ENCODE measurements at places on chromosomes 1 and 21.

GRCh38 chr21:41950941-41951351, 2.9 kb downstream of the C2CD2 start:
- DNase-seq: no peak

GRCh38 chr1:191674626-191675179, 483.6 kb upstream of the RGS18 start:
- DNase-seq: no peak

DNA sequence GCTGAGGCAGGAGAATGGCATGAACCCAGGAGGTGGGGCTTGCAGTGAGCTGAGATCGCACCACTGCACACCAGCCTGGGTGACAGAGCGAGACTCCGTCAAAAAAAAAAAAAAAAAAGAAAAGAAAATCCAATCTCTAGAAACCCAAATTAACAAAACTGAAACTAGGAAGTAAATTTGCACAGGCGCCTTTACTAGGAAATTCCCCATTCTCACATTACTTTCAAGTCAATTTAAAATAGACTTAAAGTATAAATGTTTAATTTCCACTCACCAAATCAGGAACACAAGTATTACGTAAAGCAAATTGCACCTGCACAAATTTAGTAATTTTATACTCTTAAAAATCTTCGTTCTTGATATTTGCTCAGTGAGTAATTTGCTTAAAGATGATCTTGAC, 67.8 kb upstream of the BCAR3 start:
- no peak for DNase-seq

GRCh38 chr1:47903723-47904122, 93.5 kb downstream of the TRABD2B start:
- no peak for DNase-seq

DNA sequence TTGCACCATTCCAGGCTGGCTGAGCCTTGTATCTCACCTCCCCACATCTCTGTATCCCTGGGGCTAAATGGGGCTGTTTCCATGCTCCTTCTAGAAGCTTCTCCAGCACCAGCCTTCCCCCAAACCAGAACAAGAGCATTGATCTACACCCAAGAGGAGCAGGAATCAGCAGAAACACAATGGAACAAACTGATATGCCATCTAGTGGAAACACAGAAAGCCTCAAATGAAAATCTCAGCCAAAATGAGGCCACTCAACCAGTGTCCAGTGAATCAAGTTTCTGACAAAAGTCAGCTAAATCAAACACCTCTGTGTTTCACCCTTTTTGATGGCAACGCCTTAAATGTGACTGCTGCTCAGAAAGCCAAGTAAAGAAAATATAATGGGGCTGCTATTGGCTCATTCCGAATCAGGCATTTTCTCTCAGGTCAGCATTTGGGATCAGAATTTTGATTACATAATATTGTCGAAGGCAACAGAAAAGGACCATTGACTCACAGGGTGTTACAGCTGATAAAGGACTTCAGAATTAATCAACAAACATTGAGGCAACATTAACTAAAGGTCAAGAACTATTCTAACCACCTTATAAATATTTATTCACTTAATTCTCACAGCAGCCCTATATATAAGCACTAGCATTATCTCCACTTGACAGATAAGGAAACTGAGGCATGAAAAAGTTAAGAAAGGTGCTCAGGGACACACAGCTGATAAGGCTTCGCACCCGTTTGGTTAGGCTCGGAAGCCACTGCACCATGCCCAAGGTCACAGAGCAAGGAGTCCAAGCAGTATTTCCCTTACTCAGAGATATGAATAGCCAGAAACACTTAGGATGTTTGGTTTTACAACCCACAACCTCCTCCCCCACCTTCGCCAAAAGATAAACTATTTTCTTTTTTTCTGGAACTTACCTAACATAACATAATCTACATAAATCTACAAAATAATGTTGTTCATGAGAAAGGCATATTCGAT, 85.8 kb upstream of the KCNJ15 start:
- DNase-seq: no peak

Measured in thoracic aorta (tissue), 2 donors.